ENCODE measurements at places on chromosomes 5 and 9.

GRCh38 chr9:90141723-90142122, 500.9 kb downstream of the DIRAS2 start:
- no peak for DNase-seq

- DNase-seq = no peak
These were observed 71.2 kb downstream of the UNC13B start for GRCh38 chr9:35232867-35233544.

- DNase-seq = no peak
These were observed 108.1 kb upstream of the ARRDC3 start for GRCh38 chr5:91491229-91491628.

GRCh38 chr9:136252846-136253245, 7.2 kb upstream of the QSOX2 start:
- DNase-seq = no peak

GRCh38 chr9:34612788-34613390, 992 bp upstream of the RPP25L start:
- peak; percentile 32 for DNase-seq

- no peak for DNase-seq
These were observed at the start of gene SLC1A1 for GRCh38 chr9:4489919-4490704. Gene SLC1A1, plus strand, starts transcription at chr9:4490468. Its CDS starts 212 bp downstream, at chr9:4490680.

GRCh38 chr9:111986035-111986556, 89.5 kb downstream of the UGCG start:
- no peak for DNase-seq

DNA sequence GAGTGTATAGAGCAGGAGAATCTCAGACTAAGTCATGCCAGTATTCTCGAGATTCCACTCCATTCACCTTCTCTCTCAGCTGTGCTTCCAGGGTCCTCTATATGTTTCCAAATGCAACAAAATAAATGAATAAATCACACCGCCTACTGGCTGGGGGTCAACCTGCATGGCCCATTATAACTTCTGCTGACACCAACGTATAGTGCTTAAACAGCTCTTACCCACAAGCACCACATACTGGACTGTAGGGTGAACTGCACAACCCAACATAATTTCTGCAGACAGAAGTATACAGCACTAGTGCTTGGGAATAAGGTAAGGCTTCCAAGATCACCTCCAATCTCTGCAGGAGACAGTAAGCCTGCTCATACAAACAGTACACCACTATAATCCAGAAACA, 33.1 kb upstream of the HTR4 start:
- no peak for DNase-seq

DNA sequence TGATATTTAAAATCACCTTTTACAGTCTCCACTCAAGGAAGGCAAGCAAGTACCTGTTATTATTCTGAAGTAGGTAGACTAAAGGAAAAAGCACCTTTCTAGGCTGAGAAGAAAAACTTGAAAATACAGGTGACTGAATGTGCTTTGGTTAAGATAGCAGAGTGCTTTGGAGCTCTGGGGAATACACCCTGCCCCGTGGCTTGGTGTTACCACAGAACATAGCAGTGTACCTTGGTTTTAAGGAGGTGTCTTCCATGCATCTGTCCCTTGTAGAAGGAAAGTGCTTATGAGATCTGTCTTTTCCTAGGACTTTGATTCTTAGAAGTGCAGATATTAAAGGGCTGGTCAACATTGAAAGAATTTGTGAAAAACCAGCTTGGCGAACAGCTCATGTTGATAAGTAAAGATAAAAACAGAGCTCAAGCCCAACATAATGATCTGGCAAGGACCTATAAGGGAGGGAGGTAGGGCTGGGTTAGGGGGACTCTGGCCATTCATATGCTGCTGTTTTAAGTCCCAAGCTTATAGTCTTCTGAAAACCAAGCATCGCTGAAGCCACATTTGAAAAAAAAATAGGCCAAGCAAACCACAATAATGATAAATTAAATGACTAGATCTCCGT, 66.8 kb downstream of the ZNF608 start:
- DNase-seq = no peak

DNA sequence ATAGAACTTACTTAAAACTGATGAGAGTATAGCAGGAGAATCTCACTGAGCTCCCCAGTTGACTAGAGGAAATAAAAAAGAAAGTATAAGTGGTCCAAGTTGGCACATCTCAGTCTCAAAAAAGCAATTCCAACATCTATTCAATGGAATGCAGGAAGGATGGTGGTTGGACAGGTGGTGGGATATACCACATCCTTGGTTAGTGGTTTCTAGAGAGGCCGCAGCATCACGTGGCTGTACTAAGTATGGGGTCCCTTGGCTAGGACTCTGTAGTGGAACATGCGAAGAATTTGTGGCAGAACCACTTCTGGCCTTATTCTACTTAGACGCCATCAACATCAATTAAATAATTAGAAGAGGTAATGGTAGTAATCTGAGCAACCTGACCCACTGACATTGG, 232.4 kb downstream of the SAXO1 start:
- DNase-seq = no peak

GRCh38 chr5:119357808-119358529, 2.1 kb downstream of the TNFAIP8 start:
- DNase-seq = no peak

DNA sequence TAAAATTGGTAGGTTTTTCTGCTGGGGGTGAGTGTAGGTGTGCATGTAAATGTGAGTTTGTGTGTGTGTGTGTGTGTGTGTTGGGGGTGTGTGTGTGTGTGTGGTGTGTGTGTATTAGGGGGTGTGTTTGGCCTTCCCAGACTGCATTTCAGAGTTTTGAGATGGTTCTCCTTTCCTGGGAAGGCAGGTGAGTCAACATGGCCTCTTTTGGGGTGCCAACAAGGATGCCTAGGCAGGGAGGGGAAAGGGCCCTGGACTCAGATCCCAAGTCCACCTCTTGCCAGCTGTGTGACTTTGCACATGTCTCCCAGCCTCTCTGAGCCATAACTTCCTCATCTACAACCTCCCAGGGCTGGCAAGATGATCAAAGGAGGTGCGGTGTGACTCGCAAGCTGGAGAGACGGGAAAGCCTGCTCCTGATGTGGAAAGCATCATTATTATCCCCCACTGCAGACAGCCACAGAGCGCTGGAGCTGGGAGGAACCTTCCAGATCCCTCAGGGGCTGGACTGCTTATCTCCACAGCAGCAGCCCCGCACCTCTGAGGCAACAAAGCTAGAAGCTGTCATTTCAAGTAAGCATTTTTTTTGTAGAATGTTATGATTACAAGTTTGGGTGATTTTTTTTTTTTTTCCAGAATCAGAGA, 63.5 kb upstream of the TBC1D2 start:
- no peak for DNase-seq

GRCh38 chr5:148805326-148806290, 20.8 kb upstream of the ADRB2 start:
- DNase-seq = no peak

DNA sequence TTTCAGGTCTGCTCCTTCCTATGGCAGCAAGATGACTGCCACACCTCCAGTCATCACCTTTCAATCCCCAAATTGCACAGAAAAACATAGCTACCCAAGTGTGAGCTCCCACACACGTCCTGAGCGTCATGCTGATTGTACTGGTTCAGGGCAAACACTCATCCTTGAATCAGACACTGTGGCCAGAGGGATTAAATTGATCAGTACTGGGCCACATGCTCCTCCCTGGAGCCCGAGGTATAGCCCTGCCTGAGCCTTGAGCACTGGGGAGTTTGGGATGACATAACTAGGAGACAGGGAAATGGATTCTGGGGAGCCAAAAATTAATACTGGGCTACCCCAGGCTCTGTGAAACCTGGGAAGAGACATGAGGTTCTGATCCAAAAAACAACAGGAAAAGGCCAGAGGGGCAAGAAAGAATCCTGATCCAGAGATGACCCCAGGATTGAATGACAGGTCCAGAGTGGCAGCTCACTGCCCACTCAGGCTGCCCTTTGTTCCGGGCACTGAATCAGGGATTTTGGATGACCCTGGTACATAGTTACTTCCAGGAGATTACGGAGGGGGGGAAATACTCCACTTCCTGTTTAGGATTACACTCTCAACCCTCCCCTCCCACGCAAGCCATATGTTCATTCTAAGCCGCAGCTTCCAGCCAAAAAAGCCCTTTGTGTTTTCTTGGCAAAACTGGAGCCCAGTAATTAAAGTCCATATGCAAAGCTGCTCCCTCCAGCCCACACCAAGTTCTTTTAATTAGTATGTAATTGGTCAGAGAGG, 141.6 kb upstream of the SPRY4 start:
- no peak for DNase-seq

- no peak for DNase-seq
These were observed 82.7 kb downstream of the DOCK8 start for GRCh38 chr9:297104-297972.

GRCh38 chr5:172707285-172708182, 63.5 kb downstream of the DUSP1 start:
- no peak for DNase-seq

DNA sequence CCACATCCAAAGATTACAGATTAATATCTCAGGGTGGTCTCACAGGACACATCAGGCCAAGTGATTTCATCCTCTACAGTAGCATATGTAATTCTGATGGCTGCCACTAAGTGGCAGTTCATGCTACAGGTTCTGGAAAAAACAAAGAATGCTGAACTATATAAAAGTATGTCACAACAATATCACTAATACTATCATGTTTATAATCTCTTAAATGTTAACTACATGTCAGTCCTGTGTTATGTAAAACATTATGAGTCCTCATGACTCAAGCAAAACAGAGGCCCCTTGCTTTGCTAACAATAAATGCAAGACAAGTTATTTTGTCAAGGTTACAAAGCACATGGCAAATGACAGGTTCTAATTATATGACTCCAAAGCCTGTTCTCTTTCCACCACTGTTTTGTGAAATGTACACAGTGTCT, 233.2 kb downstream of the FBXL17 start:
- no peak for DNase-seq

- no peak for DNase-seq
These were observed 58.8 kb downstream of the ARHGAP26 start for GRCh38 chr5:142828797-142829535.

DNA sequence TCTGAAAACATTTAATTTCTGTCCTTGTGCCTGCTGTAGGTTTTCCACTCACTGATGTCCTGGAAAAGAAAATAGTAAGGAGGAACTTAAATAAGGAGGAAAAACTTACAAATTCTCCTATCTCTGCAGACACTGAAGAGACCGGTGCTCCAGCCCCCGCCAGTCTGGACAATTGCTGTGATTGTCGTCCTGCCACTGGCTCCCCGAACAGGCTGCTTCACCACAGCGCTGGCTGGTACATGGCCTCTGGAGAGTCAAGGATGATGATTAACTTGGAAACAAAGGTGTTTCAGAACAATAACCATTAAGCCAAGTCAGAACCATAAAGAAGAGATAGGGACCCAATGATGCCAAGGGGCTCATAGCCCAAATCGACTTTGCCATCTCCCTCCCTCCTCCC, 7.3 kb downstream of the PLAC8L1 start:
- no peak for DNase-seq

- DNase-seq = no peak
These were observed 49.2 kb downstream of the OTULIN start for GRCh38 chr5:14713476-14714390.

DNA sequence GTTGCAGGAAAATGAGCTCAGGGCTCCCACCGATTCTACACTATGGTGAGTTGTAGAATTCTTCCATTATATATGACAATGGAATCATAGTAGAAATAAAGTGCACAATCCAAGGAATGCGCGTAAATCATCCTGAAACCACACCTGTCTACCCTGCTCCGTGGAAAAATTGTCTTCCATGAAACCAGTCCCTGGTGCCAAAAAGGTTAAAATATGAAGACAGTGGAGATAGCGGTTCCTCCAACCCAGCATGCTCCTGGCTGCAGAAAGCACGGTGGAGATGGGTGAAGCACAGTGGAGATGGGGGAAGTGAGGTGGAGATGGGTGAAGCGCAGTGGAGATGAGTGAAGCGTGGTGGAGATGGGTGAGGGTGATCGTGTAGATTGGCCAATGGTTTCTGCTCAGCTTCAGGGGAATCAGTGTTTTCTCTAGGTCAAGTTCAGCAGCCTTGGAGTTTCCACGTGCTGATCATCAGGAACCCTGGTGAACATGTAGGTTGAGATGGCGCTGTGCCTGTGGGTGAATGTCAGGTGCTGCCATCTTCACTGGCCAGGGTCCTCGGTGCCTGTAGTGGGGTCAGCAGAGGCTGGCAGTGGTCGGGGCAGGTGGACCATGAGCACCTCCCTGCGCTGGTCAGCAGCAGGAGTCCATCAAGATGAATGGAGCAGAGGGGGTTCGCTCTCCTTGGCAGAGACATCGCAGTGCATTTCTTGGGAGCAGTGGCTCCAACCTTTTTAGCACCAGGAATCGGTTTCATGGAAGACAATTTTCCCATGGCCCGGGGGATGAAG, 20.3 kb downstream of the PAEP start:
- no peak for DNase-seq

GRCh38 chr9:110573305-110573704, 6.2 kb downstream of the SVEP1 start:
- no peak for DNase-seq

GRCh38 chr5:6480133-6481051, 31.7 kb downstream of the UBE2QL1 start:
- no peak for DNase-seq

DNA sequence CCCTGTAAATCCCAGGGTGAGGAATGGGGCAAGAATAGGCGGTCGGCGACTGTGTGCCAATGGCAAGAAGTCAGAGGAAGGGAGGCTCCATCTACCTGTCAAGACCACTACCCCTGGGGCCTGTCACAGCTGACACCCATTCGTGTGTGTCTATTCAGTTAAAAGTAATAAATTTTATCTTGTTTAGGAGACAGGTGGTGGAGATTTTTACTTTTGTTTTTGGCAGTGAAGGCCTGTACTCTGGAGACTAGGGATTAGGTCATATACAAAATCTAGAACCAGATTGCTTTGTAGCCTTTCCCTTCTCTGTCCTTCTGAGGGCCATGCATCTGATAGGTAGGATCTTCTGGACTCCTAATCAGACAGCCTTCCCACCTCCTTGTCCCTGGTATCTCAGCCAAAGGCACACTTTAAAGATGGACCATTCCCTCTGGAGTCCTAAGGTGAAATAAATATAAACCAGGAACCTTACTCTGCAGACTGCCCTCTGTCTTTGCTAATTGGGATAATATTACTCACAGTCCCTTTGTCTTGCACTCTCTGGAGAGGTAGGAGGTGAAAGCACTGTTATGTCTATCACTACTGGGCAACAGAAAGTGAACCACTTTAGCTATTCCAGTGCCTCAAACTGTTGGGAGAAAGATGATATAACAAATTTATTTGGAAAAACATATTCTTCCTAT, 213.2 kb upstream of the ACTBL2 start:
- DNase-seq = no peak

GRCh38 chr5:139494832-139495231, 12.3 kb upstream of the STING1 start:
- DNase-seq = no peak

- no peak for DNase-seq
These were observed 5.1 kb downstream of the FLT4 start for GRCh38 chr5:180644129-180644824.

GRCh38 chr5:125634216-125634835, 788.9 kb upstream of the GRAMD2B start:
- DNase-seq = no peak

- no peak for DNase-seq
These were observed 588.1 kb upstream of the MEF2C start for GRCh38 chr5:89471115-89471514.

All from activated CD8-positive, alpha-beta memory T cell treated with anti-CD3 and anti-CD28 coated beads for 4 hours (primary cell).